ENCODE measurements at places on chromosomes 3 and 15.

DNA sequence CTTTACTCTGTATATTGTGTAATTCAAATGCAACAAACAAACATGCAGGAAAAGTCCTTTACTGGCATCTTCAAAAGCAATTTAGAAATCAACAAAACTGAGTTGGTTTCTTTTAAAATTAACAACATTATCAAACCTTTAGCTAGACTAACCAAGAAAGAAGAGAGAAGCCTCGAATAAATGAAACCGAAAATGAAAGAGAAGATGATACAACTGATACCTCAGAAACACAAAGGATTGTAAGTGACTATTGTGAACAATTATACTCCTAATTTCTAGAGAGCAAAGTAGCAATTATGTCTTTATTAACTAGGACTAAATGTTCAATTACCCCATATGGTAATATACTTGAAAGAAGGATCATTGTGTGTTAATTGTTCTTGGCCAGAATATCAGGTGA, 49.2 kb upstream of the P3H2 start:
- DNase-seq: no peak

DNA sequence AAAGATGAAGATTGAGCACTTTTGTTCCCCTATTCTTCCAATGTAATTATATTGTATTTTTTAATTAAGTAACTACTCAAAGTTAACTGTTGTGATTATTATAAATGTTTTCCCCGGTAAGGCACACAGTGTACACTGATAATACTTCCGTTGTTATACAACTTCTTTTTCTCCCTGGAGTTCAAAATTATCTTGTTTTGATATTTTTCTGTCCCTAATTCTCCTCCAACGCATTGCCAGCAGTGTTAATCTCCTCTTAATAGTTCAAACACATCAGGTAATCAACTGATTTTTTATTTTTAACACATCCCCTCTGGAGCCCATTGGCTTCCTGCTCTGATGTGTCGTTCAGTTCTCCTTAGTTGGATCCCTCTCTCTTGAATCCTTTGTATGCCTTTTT, 32.3 kb upstream of the MFSD1 start:
- no peak for DNase-seq

- DNase-seq: no peak
Observed at GRCh38 chr15:100206643-100207042, 135.1 kb downstream of the ADAMTS17 start.

- no peak for DNase-seq
Observed at GRCh38 chr15:80595396-80595795, 99.7 kb upstream of the ABHD17C start.

DNA sequence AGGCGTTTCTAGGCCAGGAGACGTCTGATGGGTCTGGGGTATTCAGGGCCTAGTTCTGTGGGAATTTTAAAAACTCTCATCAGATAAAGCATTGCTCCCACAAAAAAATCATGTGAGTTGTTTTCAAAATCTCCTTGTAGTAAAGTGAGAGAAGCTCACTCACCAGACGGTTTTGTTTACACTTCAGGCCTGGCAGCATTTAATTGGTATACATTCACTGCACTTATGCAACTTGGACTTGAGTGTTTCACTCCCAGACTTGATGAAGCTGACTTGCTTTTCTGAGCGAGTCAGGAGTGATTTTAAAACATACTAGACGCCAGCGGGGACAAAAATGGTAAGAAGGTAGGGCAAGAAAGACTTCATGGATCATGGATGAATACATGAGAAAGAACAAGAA, 75.2 kb downstream of the SLCO3A1 start:
- DNase-seq: no peak

DNA sequence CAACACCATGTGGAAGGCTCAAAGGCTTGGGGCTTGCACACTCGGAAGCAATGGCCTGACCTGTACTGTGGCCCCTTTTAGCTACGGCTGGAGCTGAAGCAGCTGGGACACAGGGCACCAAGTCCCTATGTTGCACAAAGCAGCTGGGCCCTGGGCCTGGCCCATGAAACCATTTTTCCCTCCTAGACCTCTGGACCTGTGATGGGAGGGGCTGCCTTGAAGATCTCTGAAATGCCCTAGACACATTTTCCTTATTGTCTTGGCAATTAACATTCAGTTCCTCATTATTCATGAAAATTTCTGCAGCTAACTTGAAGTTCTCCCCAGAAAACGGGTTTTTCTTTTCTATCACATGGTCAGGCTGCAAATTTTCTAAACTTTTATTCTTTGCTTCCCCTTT, 85.6 kb upstream of the ALDH1A3 start:
- DNase-seq: no peak

- no peak for DNase-seq
Observed at GRCh38 chr3:112373476-112373875, 40.5 kb downstream of the CD200 start.

GRCh38 chr3:13072600-13073325, 466 bp downstream of the IQSEC1 start:
- DNase-seq: no peak

GRCh38 chr3:173065543-173065981, 75.5 kb downstream of the SPATA16 start:
- DNase-seq: no peak

GRCh38 chr15:99438224-99438585, 127.6 kb upstream of the MEF2A start:
- DNase-seq: no peak

GRCh38 chr15:89486726-89487050, 9.7 kb downstream of the RHCG start:
- peak; percentile 69 for DNase-seq

- DNase-seq: peak; percentile 22
Observed at GRCh38 chr3:186953011-186953487, 22.7 kb downstream of the ST6GAL1 start.

GRCh38 chr15:45644437-45644836, 9.6 kb downstream of the SQOR start:
- DNase-seq: no peak

DNA sequence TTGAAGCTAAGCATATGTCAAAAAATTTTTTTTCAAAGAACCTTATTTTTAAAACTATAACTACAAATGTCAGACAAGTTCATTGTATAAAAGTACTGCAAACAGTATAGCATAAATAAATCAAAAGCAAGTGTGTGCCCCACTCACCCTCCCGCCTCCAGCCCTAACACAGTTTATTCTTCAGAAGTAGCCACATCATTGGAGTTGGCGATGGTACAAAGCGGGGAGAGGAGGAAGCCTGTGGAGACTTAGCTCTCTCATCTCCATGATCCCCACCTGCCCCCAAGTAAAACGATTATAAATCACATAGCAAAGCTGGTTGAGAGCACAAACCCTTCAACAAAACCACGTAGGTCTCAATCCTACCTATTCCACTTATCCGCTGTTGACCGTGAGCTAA, 33.6 kb downstream of the FOXP1 start:
- DNase-seq: no peak

DNA sequence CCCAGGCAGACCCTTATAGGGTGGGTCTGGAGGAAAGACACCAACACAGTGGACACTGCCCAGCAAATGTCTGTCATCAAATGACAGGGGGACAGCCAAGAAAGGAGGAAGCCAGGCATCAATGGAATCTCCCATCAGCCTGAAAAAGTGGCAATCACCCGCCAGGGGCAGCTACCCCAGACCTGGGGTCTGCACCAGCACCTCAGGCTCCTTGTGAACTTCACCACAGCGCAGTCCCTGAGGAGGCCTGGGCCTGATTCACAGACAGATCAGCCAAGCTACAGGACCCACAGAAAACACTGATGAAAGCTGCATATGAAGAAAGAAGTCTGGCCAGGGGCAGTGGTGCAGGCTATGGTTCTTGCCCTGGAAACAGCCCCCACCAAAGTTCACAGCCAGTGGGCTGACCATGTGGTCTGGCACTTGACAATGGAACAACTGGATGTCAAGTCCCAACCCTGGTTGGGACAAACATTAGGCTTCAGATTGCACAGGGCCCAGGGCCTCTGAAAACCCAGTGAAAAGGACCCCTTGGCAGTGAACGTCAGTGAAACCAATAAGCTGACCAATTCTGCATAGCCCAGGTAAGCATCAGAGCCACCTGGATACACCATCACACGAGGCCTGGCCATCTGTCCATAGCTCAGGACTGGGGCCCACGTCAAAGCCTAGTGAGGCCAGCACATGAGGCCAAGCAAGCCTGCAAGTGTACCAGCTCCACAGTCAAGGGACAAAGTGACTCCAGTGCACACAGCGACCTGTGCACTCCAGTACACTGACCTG, 29.1 kb downstream of the ALS2CL start:
- no peak for DNase-seq

Measured in GM06990 (cell line).